ENCODE measurements at places on chromosomes 3 and 15. TPM values are rescaled to one million over a fixed set of nuclear protein-coding genes. Genes with fewer than 3 reads are reported as not detected.

The GP5 gene
- polyA plus RNA-seq, result 0.68 TPM

GRCh38 chr15:100073982-100074381, 267.8 kb downstream of the ADAMTS17 start:
- no peak for DNase-seq

DNA sequence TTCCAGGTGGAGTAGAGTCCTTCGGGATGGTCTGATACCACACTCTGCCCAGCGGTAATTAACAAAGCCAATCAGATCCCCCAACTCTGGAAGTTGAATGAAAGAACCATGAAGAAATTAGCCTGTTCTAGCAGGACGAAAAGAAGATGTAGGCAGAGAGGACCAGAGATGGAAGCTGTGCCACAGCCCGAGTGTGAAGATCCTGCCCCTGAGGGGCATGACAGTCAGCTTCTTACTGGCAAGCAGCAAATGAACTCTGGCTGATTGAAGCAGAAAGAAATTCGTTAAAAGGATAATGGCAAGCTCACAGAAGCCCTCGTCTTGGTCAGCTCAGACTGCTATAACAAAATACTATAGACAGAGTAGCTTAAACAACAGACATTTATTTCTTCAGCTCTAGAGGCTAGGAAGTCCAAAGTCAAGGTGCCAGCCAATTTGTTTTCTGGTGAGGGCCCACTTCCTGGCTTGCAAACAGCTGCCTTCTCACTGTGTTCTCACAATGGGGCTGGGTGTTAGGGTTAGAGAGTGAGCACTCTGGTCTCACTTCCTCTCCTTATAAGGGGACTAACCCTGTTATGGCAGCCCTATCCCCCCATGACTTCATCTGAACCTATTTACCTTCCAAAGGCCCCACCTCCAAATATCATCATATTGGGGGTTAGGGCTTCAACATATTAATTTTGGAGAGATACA, 307.1 kb downstream of the VPS13C start:
- no peak for DNase-seq

The ARHGEF3 gene
- polyA plus RNA-seq, result 24.7 TPM

DNA sequence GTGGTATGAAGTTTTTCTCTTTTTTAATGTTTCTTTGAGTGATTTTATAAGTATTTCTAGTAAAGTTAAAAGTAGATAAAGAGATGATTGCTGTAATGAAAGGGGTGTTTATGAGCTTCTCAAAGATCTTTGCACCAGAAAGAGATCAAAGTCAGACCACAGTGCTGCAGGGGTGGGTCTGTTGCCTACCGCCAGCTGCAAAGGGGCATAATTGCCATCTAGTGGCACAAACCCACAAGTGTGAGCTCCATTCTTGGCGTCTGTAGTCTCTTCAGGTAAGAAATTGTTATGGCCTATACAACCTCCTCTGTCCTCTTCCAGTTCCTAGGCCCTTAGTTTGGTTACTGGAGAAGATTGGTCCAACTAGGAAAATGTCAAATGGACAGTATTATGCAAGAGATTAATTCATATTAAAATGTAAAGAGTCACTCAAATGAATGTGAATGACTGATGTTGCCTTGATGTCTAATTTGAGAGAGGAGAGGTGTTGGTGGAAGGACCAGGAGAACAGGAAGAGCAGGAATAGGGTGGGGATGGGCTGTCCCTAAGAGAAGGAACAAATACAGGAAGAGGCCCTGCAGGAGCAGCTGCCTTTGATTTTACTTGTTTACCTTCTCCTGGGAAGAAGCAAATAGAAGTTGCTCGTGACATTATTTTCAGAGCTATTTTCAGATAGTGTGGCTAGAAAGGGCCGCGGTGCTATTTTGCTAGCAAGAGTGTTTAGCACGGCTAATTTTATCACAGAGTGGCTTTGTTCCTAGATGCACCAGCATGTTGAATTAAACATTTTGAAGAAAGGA, 53.0 kb upstream of the GSK3B start:
- no peak for DNase-seq

The SLC28A2 gene
- polyA plus RNA-seq, result 0.28 TPM

DNA sequence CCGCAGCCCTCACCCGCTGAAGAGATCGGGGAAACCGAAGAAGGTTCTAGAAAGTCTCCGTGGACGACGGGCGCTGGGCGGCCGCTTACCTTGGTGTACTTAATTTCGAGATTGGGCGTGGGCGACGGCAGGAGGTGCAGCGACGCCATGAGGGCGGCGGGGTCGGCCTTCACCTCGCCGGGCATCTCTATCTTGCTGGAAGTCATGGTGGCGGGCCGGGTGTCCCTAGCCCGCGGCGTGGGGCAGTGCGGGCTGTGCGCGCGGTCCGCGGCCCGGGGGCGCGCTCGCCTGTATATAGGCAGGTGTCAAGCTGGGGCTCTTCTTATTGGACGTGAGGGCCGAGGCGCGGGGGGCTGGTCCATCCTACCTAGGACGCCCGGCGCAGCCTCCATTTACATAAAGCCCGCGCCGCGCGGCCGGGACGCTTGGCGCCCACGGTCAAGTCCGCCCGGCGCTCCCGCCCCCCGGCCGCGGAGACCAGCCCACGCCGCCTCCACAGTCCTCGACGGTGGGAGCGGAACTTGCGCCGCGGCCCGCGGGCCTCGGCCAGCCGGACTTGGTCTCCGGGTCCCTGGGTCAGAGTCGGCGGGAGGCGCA, at the start of gene ALDH1A2:
TSS of gene ALDH1A2 (minus strand) at position 267 of the 597 bp plus-strand sequence. CDS start at position 206, 61 bp downstream.
- peak; percentile 89 for DNase-seq

The KBTBD13 gene
- 1.4 TPM for polyA plus RNA-seq

The LRRC31 gene
- polyA plus RNA-seq, result not detected

The RTP3 gene
- not detected for polyA plus RNA-seq

The ADCY5 gene
- 13.5 TPM for polyA plus RNA-seq

GRCh38 chr3:155232605-155233004, 60.9 kb downstream of the STRIT1 start:
- peak; percentile 8 for DNase-seq

The PLSCR1 gene
- 73.9 TPM for polyA plus RNA-seq

DNA sequence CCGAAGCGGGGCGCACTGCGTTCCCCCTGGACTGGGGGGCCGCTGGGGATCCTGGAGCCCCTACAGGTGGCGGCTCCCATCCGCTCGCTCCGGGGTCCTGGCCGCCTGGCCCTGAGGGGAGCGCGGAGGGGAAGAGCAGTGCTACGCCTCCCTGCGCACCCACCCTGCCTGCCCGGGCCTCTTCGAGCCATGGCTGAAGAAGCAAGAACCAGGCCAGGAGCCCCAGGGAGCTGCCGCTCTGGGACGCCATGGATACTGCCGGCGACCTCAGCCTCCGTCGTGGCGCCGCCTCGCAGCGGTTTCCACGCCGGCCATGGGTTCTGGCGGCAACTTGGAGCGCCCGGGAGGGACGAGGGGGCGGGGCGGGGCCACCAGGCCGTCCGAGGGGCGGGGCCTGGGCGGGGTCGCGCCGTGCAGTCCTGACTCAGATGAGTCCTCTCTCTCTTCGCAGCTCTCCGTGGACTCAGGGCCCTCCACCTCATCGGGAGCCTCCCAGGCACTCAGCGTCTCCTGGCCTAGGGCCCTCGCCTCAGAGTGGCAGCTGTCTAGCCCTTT, 50.9 kb downstream of the MYL3 start:
- DNase-seq, result peak; percentile 92

DNA sequence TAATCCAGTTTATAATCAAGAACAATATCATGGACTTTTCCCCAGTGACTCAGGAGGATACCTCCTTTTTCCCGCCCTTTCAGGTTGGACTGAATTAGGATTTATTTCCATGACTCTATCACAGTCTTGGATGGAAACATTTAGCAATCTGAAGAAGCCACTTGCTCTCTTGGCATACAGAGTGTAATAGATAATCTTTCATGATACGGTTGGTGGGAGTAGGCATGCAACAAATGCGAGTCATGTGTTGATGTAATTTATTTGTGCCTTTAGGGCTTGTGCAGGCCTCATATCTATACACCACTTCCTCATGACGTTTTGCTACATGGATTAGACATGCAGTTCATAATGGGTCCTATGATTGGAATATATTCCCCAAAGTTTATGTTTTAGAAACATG, 54.2 kb upstream of the MCTP2 start:
- DNase-seq, result no peak

DNA sequence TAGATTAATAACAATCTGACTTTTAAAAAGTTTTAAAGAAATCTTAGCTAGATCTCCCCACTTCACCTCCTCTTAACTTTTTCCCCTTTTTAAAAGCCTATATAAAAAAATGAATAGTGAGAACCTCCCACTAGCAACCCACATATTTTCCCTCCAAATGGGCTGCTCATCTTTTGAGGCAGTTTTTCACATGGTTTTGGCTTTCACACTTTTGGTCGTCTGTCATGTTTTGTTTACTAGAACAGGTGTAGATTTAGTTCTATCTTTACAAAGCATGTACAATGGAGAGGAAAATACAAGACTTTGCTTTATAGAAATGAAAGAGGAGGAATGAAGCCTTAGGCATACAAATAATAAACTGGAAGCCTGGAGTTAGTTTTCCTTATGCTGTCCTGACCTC, 126.7 kb upstream of the EOMES start:
- no peak for DNase-seq

DNA sequence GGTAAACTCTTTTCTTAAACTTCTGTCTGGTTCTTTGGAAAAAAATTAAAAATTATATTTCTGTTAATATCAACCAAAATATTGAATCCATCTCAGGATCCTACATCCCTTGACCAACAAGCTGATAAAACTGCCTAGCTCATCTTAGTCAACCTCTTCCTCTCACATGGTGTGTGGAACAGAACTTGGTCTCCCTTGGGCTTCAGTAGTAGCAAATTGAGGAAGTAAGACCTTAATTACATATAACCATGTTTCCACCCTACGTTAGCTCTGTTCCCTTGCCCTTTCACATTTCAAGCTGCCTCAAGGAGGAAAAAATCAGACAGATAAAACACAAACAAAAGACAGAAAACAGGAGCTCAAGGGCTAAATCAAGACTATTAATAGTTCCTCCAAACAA, 116.4 kb downstream of the GREM1 start:
- DNase-seq, result no peak

GRCh38 chr3:69560116-69560515, 174.2 kb upstream of the FRMD4B start:
- no peak for DNase-seq

DNA sequence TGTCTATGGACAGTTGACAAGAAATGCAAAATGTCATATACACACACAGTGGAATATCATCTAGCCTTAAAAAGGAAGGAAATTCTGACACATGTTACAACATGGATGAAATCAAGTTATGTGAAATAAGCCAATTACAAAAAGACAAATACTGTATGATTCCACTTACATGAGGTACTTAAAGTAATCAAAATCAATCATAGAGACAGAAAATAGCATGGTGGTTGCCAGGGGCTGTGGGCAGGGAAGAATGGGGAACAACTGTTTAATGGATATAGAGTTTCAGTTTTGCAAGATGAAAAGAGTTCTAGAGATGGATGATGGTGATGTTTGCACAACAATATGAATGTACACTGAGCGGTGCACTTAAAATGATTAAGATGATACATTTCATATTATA, 613.8 kb upstream of the ZNF385D start:
- no peak for DNase-seq

DNA sequence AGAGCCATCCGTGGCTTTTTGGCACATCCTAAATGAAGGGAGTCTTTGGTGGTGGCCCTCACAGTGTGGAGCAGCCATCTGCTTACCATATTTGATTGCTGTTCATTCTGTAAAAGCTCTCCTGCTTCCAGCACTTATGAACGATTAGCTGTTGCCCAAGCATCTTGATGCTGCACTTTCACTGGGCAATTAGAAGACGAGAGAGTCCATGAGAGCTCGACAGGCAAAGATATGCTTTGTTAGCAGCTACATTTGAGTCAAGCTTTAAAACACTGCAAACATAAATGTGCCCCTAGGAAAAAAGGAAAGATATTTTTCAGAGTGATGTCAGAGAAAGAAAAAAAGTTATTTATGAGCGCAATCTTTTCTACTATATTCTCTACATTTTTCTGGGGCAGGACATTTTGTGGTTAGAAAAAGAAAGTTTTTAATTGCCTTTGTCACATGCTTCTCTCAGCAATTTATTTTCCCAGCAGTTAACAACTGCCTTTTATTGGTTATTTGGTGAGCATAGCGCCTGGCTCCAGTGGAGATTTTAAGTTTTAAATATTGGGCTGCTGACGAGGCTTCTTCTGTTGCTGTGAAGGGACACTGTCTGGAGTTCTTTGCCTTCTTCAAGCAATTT, 468.4 kb downstream of the C3orf38 start:
- no peak for DNase-seq

GRCh38 chr15:40029979-40030893, 8.7 kb downstream of the SRP14 start:
- DNase-seq, result no peak

DNA sequence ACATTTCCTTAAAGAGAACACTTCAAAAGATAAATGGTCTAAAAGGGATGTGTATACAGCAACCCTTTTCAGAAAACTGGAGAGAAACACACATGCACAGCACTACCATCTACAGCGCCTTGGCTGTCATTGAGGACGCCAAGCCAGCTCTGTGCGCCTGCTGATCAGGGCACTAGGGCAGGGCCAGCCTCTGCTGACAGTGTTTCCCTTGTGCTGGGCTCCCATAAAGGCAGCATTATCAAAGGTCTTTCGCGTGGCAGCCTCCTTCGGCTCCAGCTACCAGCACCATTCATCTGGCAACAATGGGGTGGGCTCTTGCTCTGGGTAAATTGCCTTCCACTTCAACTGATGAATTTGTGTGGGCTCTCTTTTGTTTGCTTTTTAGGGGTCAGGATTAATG, 53.4 kb downstream of the LDHAL6B start:
- no peak for DNase-seq

GRCh38 chr3:23152989-23153388, 50.1 kb upstream of the UBE2E2 start:
- no peak for DNase-seq

Measured in left lung (tissue), 14 donors.